ENCODE measurements at places on chromosomes 2 and 18. TPM values are rescaled to one million over a fixed set of nuclear protein-coding genes. Genes with fewer than 3 reads are reported as not detected.

Gene GBX2
- 0.84 TPM for total RNA-seq

Gene GKN1
- total RNA-seq: not detected

Gene NEB
- total RNA-seq: 0.68 TPM

Gene TMEM163
- 2.4 TPM for total RNA-seq

Gene IL36G
- not detected for total RNA-seq

Gene SERPINB10
- not detected for total RNA-seq

- no peak for DNase-seq
Measured at GRCh38 chr2:134218414-134218813, 35.5 kb upstream of the MGAT5 start.

DNA sequence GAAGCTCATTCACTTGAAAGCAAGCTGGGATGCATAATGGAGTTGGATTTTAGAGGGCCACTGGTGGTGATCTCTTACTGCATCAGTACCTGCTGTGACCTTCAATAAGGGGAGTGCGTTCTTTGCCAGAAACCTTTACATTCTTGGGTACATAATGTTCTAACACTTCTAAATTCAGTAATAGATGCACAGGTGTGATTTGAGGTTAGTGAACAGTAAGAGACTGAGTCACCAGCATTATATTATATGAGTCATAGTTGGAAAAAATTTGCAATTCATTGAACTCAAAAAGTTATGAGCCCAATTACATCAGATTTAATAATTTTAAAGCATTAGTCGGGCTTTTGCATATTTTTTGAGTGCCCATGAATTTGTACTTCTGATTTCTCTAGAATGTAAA, 803.3 kb downstream of the ADCYAP1 start:
- peak; percentile 1 for DNase-seq

DNA sequence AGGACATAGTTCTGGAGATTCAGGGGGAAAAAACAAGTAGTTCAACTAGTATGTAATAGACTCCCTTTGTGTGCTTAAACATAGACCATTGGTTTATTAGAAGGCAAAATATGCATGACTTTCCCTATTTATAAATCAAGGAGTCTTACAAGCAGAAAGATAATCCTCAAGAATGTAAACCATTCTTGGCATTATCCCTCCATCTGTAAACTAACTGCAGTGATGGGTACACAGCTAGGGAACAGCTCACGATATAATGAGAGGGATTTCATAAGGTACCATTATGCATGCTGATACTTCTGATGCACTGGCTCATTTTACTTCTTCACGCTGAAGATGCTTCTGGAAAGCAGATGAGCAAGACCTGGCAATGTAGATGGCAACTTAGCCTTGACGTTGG, 878 bp downstream of the FBXO15 start:
- no peak for DNase-seq

- DNase-seq: peak; percentile 79
Measured at GRCh38 chr18:28584731-28585130, 407.8 kb upstream of the CDH2 start.

GRCh38 chr2:15905267-15905645, 35.1 kb upstream of the MYCN start:
- no peak for DNase-seq

GRCh38 chr2:239943571-239943970, 81.6 kb downstream of the NDUFA10 start:
- no peak for DNase-seq

DNA sequence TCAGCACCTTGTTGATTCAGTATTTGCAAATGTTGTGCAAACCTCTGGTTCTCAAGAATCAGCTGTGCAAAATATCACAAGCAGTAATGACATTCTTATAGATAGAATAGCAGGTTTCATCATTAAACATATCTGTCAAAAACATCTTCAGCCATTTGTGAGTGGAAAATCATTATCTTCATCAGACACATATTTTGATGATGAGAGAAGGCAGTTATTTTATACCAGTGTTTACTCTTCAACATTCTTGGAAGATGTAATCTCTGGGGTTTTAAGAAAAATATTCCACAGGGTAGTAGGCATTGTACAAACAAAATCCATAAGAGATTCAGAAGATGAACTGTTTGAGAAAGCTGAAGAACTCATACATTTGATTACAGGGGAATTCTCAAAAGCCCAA, 64.3 kb downstream of the FSIP2 start:
- no peak for DNase-seq

DNA sequence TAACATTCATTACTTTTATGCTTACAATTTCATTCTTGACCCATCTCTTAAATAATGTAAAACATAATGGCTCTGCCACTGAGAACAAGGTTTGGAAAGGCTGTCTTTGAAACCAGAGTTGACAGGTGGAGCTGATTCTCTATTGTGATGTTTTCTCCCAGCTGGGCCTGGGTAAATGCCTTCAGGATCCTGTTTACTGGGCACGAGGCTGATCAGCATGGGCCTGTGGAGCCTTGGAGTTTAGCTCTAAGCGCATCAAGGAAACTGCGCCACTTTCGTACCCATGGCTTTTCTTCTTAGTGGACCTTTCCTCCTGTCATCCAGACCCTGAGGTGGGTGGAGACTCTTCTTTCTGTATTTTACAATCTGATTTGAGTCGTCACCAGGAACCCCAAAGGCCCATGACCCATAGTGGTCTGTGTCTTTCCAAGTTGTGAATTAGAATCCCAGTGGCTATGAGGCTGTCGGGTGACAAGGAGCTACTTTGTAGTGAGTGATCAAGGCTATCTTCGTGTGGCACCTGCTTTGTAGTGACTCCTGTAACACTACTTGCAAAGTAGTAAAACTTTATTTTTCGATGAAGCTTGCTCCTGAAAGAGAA, 123.1 kb downstream of the LPIN1 start:
- no peak for DNase-seq

DNA sequence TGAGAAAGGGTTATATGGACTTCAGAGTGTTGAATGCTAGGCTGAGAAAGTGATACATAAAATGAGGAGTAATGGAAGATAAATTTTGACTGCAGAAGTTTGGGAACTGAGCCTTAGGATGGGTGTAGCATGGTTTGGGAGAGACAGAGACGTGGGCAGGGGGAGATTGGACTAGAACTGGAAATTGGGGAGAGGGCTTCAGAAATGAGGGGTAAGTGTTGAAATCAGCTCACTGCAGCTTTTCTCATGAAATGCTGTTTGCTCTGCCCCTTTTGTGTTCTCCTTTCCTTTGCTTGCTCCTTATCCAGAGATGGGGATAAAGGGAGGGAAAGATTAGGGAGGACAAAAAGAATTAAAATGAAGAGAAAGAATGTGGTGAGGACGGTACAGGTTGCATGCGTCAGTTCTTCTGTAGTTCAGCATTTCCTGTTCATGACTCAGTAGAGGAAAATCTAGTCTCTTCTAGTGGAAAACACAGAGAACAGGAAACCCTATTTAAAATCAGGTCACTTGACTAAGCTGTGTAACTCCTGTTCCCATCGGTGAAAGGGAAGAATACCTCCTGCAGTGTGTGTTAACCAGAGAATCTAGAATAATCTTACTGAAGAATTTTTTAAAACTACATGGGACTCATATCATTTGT, 105.6 kb downstream of the CRIM1 start:
- DNase-seq: peak; percentile 91

DNA sequence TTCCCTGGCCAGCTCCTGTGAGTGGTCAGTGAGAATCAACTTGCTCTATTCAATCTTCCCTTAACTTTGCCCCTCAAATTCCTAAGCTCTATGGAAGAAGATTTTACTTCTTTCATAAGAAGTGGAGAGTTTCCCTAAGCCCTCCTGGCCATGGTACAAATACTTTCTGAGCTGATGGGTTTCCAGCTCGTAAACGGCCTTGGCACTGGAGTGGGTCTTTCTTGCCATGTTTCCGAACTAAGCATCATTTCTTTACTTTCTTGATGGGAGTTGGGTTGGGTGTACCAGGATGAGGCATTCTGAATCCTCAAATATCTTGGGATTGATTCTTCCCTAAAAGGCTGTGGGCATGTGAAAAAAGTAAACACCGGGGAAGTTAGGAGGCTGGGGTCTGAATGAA, 72.5 kb downstream of the ACKR3 start:
- DNase-seq: no peak

- DNase-seq: no peak
Measured at GRCh38 chr2:125373293-125373692, 1282.7 kb upstream of the GYPC start.

GRCh38 chr2:218320704-218321336, 28.5 kb upstream of the TMBIM1 start:
- DNase-seq: no peak

- DNase-seq: no peak
Measured at GRCh38 chr2:30414961-30415360, 32.1 kb upstream of the LCLAT1 start.

DNA sequence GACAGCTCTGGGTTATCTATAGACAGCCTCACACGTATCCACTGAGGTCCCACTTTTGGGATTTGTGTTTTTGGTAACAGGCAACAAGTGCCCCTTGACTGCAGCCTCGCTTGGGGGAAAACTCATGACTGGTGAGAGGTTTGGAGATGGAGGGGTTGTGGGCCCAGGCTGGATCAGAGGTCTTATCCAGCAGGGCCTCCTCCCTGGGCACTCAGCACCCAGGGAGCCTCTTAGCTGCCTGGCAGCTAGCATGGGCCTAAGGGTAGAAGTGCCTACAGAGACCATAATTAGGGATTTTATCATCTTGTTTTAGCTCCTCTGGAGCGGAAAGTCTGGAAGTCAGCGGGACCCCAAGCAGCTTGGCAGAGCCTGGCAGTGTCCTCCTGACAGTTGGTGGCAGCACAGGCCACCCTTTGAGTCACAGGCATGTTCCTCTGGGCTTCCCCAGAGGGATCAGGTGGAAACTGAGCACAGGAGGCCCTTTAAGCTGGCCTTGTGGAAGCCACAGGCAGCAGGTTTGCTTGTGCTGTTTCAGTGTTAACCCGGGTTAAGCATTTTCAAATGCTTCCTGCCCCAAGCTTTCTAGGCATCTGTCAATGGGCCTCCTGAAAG, 143.1 kb downstream of the KCTD1 start:
- DNase-seq: no peak

DNA sequence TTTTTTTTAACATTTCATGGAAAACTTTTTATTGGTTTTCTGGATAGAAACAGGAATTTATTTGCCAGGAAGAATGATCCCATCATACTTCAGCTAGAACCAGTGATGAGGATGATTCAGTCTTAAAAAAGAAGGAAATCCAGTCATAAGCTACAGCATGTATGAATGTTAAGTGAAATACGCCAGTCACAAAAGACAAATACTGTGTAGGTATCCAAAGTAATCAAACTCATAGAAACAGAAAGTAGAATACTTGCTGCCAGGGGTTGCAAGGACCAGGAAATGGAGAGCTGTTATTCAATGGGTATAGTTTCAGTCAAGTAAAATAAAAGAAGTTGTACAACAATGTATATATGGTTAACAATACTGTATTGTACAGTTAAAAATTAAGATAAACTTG, 21.3 kb downstream of the PSME4 start:
- no peak for DNase-seq

GRCh38 chr18:67379981-67380380, 136.5 kb downstream of the DSEL start:
- DNase-seq: no peak

DNA sequence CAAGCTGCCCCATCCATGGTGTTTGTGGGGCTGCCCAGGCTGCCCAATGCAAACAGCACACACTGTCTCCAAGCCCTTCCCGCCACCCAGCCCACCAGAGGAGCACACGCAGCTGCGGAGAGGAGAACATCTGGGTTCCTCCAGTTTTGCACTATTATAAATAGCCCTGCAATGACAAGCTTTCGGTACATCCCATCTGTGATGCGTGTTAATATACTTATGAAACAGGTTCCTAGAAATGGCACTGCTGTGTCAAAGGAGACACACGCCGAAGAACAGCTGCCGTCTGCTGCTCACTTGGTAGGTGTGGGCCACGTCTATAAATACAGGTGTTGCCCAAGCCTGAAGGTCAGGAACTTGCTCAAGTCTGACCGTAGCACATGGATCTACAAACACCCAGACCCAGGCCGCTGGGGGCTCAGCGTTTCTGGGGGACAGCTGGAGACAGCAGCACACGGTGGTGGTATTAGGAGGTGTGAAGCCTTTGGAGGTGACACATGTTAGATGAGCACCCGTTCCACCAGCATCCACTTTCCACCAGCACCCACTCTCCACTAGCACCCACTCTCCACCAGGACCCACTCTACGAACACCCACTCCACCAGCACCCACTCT, 34.3 kb downstream of the PXDN start:
- no peak for DNase-seq

GRCh38 chr18:13378150-13378549, 159.6 kb downstream of the LDLRAD4 start:
- DNase-seq: no peak

- no peak for DNase-seq
Measured at GRCh38 chr18:26434887-26435286, 113.5 kb downstream of the KCTD1 start.

DNA sequence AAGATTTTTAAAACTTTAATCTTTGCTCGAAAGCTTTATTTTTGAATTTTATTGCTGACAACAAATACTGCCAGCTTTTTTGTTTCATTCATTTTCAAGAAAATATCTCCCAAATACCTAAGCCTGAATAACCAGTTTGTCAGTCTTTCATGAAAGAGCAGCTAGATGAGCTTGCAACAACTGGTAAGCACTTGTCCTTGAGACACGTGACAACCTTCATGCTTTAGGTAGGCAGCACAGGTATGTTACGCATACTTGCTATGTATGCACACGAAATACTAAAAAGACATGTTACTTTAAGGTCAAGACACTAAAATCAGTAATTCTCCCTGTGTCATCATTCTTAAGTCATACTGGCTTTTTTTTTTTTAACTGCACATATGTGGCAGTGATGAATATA, 12.3 kb downstream of the CEBPZ start:
- DNase-seq: no peak

- DNase-seq: no peak
Measured at GRCh38 chr2:17971531-17972125, 93.2 kb downstream of the KCNS3 start.

DNA sequence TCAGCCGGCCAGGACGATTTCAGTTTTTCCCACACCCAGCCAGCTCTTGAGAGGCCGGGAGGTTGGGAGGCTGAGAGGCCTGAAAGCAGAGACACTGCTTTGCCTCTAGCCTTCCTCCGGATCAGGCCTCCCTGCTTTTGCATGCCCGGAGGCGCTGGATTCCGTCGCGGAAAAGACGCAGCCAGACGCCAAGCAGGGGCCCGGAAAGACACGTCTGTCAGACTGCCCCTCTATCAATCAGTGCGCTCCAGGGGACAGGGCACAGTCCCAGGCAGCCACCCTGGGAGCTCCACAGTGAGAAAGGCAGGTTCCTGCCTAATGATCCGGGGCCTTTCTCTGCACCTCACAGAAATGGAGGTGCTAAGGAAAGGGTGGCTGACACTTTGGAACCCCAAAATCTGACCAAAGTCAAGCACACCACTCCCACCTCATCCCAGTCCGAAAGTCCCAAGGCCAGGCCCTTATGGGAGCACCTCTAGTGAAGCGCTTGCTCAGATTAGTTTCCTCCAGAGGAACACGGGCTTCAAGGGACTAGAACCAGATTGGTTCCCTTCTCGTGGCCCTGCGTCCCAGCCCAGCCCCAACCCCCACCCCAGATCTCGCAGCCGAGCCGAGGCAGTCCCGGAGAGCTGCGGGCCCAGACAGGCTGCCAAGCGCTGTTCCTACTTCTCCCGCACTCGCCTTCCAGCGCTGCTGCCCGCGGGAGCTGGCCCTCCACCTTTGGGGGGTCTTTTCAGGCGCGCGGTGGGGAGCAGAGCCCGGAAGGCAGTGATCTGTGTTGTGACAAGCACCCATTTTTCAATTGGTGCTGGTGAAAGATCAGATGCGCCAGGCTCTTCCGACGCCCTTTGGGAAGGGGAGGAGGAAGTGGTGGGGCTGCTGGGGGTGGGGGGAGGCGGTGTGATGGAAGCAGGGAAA, 5.0 kb downstream of the DLX1 start:
- DNase-seq: no peak

Data from kidney epithelial cell (primary cell).